ENCODE measurements at places on chromosomes 7 and 10.

DNA sequence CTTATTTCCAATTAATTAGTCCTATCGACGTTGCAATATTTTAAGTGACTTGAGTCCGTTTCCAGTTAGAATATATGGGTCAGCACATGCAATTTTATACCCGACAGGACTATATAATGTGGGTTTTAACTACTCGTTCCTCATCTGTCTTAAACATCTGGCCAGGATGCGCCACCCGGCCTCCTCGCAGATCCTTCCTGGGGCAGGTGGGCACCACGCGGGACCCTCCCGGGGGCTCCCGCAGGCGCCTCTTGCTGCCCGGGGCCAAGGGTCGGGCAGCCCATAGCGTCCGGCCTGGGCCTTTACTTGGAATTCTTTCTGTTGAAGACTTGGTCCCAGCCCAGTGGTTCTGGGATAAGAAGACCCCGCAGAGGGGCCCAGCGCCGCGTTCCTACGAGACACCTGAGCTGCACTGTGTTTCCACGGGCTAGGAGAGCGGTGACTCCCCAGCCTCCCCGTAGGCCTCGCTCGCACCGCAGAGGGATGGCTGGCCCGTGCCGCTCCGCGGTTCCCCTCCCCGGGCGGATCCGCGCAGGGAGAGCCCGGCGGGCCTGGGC lies 10.1 kb upstream of the MNX1 start:
- DNase-seq, result no peak

DNA sequence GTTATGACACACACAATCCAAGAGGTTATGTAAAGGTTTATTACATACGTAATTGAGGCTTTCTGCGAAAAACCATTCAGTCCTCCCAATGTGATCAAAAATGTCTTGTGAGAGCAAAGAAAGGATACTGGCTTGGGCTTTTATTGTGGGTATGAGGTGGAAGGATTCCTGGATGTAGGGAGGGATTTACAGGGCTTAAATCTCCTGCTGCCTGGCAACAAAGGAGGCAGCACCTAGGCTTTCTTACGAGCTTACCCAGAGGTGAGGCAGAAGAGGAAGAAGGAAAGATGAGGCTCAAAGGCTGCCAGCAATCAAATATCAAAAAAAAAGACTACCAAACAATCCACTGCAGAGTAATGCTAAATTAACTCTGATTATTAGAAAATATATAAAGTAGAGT lies 1149.5 kb upstream of the POT1 start:
- no peak for DNase-seq

GRCh38 chr10:122295451-122295809 lies 24.3 kb downstream of the BTBD16 start:
- DNase-seq, result no peak

GRCh38 chr7:135939261-135939812 lies 37.8 kb downstream of the MTPN start:
- DNase-seq, result no peak

GRCh38 chr10:71472466-71472865 lies 75.7 kb downstream of the CDH23 start:
- no peak for DNase-seq

GRCh38 chr10:29471544-29471859 lies 163.3 kb downstream of the SVIL start:
- no peak for DNase-seq

DNA sequence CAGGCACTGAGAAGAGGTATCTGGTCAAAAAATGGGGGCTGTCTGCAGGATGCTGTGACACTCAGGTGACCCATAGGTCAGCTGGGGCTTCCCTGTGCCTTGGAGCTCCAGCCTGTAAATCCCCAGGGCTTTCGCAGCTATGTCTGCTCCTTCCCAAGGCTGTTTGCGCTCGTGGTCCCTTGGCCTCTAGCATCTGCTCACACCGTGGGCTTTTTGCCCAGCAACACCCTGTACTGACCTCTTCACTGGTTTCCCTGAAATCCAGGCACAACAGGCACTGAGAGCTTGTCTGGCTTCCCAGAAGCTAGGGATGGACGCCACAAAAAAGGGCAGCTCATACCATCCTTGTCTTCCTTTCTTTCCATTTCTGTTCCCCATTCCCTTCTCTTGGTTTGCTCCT lies 280.3 kb upstream of the HABP2 start:
- DNase-seq, result no peak

DNA sequence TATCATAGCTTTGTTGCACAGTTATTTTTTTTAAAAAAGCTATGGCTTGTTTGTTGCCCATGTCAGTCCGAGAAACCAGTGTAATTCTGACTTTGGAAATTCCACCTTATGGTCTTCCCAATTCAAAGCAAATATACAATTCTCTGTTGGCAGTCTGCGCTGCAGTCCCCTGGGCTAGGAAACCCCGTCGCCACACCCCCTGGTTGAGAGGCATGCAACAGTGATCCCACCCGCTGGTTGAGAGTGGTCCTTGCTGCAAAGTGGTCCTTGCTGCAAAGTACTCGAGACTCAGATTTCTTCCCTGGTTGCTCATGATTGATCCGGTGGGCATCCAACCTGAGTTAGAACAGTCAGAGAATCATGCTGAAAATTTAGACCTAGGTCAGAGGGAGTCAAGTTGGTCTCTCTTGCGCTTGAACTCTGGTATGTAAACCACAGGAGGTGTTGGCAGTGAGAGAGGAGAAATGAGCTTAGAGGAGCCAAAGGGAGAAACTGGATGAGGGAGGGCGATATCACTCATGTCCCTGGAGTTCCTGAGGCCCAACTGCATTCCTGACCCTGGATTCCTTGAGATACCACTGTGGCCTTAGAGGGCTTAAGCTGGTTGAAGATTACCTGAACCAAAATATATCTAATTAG lies 45.0 kb upstream of the STK17A start:
- DNase-seq, result no peak

- no peak for DNase-seq
Measured at GRCh38 chr7:29314148-29314547, 119.6 kb downstream of the CHN2 start.

GRCh38 chr10:6230315-6230714 lies 27.6 kb downstream of the PFKFB3 start:
- DNase-seq, result no peak

DNA sequence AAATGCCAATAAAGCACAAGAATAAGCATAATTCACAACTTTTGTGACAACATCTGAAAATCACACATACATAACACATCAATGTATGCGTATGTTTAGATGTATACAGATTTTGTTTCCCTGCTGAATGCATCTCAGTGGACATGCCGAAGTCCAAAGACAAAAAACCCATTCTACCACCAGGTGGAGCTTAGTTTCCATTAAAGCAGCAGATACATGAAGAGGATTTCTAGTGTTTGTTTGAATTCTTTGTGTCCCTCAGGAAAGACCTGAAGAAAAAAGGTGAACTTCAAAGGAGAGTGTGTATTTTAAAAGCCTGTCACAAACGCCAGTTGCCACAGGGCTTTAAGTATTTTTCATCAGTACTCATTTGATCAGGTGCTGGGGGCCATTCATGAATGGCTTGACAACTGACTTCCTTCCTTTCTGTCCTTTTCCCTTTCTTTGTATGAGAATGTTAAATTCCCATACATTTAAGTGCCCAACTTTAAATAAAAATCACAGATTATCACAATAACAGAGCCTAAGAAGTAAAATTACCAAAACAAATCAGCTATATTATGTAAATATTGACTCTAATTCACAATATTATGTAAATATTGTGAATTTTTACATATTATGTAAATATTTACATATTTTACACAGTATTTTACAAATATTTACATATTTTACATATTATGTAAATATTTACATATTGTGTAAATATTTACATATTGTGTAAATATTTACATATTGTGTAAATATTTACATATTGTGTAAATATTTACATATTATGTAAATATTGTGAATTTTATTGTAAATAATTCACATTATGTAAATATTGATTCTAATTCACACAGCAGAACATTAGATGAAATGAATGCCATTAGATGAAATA lies 343.0 kb downstream of the CRPPA start:
- DNase-seq, result peak; percentile 69

DNA sequence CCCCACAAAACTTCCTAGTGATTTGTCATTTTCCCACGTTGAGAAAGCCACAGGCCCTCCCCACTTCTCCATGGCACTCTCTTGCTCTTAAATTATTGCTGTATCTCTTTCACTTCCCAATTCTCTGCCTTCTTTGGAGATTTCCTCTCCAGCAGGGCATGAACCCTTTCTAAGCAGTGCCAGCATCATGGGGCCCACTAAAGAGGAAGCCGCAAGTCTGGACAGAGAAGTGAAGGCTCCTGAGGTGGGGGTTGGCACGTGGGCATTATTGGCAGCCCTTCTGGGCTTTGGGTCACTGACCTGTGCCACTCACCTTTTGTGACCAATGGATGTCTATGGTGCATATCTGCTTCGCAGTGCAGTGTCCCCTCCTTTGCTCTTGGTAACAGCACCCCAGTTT lies 97.7 kb upstream of the TCF7L2 start:
- DNase-seq, result no peak

DNA sequence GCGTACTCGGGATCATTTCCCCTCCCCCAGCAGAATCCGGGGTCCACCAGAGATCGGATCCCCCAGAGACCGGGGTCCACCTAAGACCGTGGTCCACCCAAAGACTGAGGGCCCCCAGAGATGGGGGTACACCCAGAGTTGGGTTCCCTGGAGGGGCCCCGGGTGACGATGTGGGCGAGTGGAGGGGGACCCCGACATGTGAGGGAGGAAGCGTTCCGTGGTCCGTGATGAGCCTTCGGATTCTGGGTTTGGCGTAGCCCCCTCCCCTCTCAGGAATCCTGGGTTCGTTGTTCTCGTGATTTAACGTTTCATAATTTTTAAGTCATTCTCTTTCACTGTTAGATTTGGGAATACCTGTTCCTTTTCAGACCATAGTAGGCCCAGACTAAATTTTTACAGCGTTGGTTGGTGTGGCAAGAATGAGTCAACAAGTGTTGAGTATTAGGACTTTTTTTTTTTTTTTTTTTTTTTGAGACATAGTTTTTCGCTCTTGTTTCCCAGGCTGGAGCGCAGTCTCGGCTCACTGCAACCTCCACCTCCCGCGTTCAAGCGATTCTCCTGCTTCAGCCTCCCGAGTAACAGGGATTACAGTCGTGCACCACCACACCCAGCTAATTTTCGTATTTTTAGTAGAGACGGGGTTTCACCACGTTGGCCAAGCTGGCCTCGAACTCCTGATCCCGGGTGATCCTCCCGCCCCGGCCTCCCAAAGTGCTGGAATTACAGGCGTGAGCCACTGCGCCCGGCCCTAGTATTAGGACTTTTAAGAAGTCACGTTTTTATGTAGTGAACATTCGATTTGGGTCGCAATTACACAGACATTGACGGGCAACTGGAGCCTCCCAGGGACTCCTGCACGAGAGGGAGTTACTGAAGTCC lies 672 bp downstream of the GTPBP4 start:
- DNase-seq, result no peak

GRCh38 chr10:3196958-3197347 lies 24.4 kb upstream of the PITRM1 start:
- DNase-seq, result no peak

GRCh38 chr7:87330942-87331341 lies 14.5 kb upstream of the CROT start:
- no peak for DNase-seq

- DNase-seq, result no peak
Measured at GRCh38 chr10:78757344-78757925, 311.3 kb upstream of the ZMIZ1 start.

DNA sequence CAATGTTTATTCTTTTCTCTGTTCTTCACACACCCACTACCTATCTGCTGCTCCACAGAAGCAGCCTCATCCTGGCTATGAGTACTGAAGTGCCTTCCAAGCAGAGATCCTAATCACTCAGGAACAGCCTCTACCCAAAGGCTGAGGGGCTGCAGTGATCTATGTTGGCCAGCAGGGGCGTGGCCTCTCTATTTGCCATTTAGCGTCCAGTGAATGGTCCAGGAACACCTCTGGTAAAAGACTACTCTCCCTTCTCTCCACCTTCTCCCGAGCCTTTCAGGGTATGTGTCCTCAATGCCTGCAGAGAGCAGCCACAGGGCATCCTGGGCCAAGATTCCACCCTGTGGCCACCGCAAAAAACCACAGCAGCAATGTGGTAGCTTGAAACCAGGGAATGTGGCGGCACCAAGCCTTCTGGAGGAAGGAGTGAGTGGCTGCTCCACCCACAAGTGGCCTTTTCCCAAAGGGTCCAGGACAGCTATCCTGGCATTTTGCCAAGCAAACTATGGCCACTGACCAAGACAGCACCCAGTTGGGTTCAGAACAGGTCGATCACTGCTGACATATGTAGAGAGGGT lies 70.9 kb downstream of the SYPL1 start:
- DNase-seq, result peak; percentile 47

DNA sequence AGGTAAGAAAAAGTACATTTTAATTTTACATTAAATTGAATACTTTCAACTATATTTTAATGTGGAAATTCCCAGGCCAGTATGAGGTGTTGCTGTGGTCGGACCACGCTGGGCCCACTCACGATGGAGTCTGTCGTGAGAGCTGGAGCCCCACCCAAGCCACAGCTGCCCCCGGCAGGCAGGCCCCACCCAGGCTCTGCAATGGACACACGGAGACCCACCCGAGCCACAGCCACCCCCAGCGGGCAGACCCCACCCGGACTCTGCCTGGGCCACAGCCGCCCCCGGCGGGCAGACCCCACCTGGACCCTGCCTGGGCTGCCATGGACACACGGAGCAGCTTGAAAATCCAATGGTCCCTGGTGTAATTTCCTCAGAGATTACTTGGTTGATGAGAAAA lies 141.3 kb downstream of the PTPRN2 start:
- DNase-seq, result no peak

DNA sequence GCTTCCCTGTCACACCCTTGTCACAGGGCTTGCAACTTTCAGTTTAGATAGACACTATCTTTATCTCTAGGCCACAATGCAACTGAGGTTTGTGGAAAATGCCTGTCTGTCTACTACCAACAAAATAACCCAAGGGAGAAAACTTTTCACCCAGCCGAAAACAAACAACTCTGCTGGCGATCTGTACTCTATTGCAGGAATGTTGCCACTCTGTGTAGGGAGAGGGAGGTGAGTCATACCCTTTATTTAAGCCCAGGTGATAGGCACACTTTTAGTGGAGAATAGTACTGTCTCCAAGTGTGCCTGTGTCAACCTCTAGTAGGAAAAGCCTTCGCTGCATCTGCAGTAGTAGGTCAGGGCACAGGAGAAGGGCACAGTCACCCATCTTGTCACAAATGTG lies 108.3 kb downstream of the SLC25A40 start:
- DNase-seq, result no peak

GRCh38 chr10:60848126-60848525 lies 69.8 kb downstream of the CDK1 start:
- DNase-seq, result no peak

DNA sequence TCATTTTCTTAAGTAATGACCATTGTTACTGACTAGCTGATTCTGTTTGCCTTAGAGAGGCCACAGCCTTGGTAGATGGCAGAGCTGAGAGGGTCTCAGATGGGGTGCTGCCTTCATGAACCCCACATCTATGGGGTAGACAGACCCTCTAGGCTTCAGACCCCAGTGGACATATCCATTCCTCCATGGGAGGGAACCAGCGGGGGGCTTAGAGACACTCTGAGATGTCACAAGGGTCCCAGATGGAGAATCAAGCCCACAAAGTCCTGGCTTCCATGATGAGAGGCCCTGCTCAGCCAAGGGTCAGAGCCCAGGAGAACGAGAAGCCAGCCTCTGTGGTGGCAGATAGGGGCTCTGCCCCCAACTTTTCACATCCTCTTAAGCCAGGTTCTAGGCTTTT lies 408.6 kb downstream of the TCERG1L start:
- no peak for DNase-seq

- DNase-seq, result no peak
Measured at GRCh38 chr7:73394422-73394821, 39.2 kb upstream of the FZD9 start.
